H9 (cell line): ENCODE measurements at places on chromosomes 11 and 22. TPM values are rescaled to one million over a fixed set of nuclear protein-coding genes. Genes with fewer than 3 reads are reported as not detected.

Gene CD3E
- total RNA-seq = not detected in 2 replicates

Gene MFRP
- total RNA-seq = not detected in 2 replicates

Gene OR5I1
- total RNA-seq = not detected in 2 replicates

Gene OR52N4
- not detected in 2 replicates for total RNA-seq

Gene UBQLN3
- total RNA-seq = not detected in 2 replicates

Gene MPZL3
- total RNA-seq = 2.1 and 2.6 TPM in 2 replicates

Gene CARNS1
- total RNA-seq = 0.88 and 1.1 TPM in 2 replicates

Gene IGSF9B
- total RNA-seq = 25.7 and 26.3 TPM in 2 replicates

Gene MEI1
- 0.20 TPM in 1 of 2 replicates, not detected in the other for total RNA-seq

Gene YPEL1
- 5.4 and 8.1 TPM in 2 replicates for total RNA-seq

Gene NUP50
- 125 and 134 TPM in 2 replicates for total RNA-seq

Gene DRAP1
- total RNA-seq = 101 and 105 TPM in 2 replicates

Gene OR8G1
- total RNA-seq = not detected in 2 replicates

Gene INS
- not detected in 2 replicates for total RNA-seq

Gene TRIM49
- total RNA-seq = not detected in 2 replicates

Gene NUDT8
- 6.5 and 6.8 TPM in 2 replicates for total RNA-seq

Gene MMP12
- not detected in 2 replicates for total RNA-seq

Gene KIAA1671
- 20.7 and 22.6 TPM in 2 replicates for total RNA-seq

Gene SAA1
- total RNA-seq = not detected in 2 replicates

Gene SHANK2
- total RNA-seq = 22.1 and 23.8 TPM in 2 replicates

Gene SERGEF
- 29.5 and 31.4 TPM in 2 replicates for total RNA-seq
